Myometrial cell (primary cell): ENCODE measurements at places on chromosomes 5 and 9. TPM values are rescaled to one million over a fixed set of nuclear protein-coding genes. Genes with fewer than 3 reads are reported as not detected.

SUSD3 gene
- 55.5 and 74.4 TPM in 2 replicates for total RNA-seq

SPATA31A3 gene
- total RNA-seq: not detected in 2 replicates

ACOT12 gene
- total RNA-seq: 0.18 TPM in 1 of 2 replicates, not detected in the other

SPINK6 gene
- total RNA-seq: 1.1 TPM in 1 of 2 replicates, not detected in the other

FAM78A gene
- total RNA-seq: 0.29 and 0.53 TPM in 2 replicates

SLC35D2 gene
- total RNA-seq: 18.7 and 20.2 TPM in 2 replicates

GABRA6 gene
- total RNA-seq: not detected in 2 replicates

ANKRD34B gene
- total RNA-seq: not detected in 2 replicates
